ENCODE measurements at places on chromosomes 16 and 17.
A peak's percentile ranks its signal among the peaks of the same experiment; 100 is the strongest.

DNA sequence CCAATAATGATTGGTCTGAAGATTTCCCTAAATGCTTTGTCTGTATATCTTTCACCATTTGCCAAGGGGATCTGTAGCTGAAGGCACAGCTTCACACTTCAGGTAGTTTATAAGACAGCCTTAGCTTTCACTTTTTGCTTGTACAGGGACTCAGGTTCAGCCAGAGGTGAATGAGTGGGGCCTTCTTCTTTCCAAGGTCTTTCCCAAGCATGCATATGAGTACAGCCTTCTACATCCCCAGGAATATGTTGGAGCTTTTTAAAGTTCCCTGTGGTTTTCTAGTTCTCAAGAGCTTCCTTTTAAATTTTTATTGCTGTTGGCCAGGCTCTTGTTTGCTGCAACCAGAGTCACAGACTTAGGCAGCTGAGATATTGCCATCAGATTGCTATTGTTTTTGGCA, 17.9 kb upstream of the SPDYE4 start:
- no peak for DNase-seq

DNA sequence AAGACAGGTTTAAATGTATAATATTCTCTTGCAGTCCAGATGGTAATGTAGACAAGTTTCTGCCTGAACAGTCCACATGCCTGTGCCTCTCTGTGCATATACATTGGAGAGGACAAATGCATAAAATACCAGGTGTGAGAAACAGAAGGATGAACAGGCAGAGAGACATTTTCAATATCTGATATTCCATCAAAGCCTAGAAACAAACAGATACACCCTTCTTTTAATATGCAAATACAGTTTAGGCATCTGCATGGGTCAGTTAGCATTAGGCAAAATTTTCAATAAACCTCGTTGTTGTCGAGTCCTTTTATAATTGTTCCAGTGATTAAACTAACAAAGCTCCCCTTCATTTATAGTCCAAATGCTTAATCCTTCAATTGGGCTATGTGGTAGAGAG, 897 bp downstream of the OMG start:
- DNase-seq, result no peak

GRCh38 chr16:48353565-48354163, 31.5 kb downstream of the SIAH1 start:
- peak; percentile 28 for DNase-seq

DNA sequence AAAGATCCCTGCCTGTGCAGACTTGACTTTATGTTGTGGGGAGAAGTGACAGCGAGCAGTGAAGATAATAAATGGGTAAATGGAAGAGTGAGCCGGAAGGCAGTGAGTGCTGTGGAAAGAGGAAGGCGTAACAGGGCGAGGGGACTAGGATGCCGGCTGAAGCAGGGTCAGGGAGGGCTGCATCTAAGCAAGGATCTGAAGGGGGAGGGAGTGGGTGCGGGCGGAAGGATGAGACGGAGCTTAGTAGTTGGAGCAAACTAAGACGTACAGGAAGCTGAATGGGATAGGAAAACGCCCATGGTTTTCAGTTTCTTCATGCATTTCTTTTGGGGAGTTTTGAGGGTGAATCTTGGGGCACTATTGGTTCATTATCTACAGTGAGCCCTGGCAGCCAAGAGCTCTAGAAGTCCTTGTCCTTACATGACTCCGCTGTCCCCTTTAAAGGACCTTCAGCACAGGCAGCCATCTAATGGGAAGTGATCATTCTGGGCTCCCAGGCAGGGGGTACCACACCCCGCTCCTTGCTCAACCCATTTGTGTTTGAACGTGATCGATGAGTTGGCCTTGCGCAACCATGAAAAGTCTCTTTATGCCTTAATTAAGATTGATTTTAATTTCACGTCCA, 10.4 kb upstream of the NAT9 start:
- DNase-seq, result no peak

DNA sequence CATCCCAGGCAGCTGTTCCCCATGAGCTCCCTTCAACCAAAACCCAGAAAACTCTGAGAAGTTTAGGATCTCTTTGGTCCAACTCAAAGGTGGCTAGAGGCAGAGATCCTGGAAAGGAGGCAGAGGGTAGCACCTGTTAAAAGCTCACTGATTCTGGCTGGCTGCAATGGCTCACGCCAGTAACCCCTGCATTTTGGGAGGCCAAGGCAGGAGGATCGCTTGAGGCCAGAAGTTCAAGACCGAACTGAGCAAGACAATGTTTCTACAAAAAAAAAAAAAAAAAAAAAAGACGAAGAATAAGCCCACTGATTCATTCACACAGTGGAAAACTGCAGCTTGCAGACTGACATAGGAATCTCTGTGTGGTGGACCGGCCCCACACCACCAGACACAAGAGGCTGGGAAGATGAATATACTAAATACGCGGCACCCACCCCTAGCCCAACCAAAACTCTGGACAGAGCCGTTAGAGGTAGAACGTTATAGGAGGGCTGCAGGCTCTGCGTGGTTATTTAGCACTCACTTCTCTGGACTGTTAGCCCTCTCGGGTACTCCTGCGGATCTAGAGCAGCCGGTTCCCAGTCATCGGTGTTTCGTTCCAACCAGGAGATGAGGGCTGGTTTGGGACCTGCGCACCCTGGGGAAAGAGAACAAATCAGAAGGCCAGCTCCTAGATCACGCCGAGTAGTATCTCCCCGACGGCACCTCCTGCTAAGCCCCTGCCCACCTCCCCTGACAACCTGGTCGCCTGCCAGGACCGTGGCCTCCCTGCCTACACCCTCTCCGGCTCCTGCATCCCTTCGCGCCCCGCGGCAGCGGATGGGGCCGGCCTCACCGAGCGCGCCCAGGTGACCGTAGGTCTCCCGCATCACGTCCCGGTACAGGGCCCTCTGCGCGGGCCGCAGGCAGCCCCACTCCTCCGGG, 925 bp downstream of the ZNF689 start:
- peak; percentile 5 for DNase-seq

DNA sequence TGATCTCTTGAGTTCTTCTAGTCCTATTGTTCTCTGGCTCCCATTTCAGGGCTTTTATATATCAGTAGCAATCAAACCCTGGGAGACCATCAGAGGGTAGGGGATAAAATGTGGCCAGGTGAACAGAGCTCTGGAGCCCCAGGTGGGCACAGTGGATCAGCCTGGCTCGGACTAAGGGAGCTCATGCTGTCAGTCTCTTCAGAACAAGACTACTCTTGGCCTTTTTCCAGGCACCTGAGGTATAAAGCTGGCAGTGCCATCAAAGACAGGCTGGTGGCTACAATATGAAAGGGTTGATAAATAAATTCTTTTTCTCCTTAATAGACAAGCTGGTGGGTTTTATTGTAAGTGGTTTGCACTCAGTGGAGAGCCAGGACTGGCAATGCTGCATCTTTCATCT, 160.0 kb upstream of the CCL2 start:
- no peak for DNase-seq

DNA sequence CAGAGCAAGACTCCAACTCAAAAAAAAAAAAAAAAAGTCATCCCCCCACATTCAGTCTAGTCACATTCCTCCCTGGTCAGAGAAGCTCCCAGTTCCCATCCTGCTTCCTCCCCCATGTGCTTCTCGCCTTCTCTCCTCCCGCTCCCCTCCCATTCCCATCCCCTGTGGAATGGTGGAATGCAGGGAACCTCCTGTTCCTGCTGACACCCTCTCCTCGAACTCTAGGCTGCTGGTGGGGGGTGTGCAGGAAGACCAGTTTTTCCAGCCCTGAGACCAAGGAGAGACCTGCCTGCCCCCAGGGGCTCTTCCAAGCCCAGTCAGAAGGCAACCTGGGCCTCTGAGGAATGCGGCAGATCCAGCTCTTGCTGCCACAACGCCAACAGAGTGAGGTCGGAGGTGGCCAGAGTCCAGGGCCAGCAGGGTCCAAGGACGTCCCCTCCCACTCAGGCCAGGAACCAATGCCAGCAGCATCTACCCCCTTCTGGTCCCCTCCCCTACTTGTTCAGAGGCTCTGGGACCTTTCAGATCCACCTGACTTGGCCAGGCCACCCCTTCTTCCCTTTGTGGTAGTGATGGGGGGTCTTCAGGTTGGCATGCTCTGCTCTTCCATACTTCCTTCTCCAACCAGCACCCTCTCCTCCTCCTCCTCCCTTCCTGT, 39.3 kb upstream of the TAC4 start:
- no peak for DNase-seq

- DNase-seq, result no peak
These were observed 104.7 kb downstream of the MRM1 start for GRCh38 chr17:36705874-36706731.

DNA sequence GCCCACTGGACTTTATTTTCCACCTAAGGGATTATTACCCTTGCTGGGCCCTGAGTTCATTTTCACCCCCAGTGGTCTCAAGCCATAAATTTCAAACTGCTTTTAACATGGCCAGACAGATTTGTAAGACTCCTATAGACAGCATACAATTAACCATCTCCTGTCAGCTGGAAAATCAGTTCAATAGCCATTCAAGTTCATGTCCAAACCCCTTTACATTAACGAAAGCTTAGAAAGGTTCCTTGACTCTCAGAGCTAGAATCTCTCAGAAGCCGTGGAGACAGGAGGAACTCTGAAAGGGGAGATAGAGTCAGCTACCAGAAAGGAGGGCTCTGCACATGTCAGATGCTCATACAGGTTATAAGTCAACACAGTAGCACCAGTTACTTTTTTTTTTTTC, 23.3 kb downstream of the SOX9 start:
- no peak for DNase-seq

- DNase-seq, result no peak
These were observed 42.5 kb downstream of the AKAP10 start for GRCh38 chr17:19935169-19935568.

DNA sequence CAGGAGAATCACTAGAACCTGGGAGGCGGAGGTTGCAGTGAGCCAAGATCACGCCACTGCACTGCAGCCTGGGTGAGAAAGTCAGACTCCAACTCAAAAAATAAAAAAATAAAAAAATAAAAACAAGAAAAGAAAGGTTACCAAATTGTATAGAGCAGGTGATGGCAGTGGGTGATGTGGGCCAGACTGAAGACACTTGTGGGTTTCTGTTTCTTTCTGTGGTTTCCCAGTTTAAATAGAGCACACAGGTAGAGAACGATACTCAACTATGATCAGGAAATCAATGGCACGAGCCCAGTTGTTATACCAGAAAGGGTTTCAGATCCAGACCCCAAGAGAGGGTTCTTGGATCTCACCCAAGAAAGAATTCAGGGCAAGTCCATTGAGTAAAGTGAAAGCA, 32.6 kb downstream of the NUBP1 start:
- no peak for DNase-seq

DNA sequence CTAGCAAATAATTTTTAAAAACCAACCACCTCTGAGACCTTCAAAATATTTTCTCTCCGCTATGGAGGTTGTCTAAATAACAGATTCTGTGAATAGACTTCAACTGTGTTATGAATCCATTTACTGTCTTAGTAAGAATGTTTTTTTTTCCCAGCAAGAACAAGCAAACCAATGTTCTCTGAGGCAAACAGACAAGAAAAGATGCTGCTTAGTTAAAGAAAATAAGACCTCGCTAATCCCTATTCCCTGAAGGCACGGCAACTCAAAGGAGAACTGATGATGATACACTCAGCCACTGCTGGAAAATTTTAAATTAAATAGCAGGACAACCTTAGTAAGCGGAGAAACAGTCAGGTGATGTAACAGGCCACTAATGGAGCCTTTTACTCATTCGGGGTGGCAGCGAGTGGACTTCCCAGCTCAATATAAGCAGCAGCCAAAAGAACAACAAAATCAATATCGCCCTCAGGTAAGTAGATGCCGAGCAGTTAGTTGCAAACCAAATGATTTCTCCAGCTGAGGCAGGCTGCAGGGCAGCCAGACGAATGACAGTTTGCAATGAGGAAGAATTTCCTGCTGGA, 81.8 kb downstream of the CPPED1 start:
- no peak for DNase-seq

DNA sequence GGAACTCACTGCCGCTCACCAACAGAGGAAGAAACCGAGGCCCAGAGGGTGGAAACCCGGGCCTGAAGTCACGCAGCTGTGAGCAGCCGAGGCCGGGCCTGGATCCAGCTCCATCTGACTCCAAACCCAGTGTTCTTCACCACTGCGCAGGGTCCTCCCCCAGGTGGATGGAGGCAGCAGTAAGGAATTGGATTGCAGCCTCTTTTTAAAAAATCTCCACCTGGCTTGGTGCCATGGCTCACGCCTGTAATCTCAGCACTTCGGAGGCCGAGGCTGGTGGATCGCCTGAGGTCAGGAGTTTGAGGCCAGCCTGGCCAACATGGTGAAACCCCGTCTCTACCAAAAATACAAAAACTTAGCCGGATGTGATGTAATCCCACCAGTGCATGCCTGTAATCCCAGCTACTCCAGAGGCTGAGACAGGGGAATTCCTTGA, 177.2 kb downstream of the FOXL1 start:
- no peak for DNase-seq

DNA sequence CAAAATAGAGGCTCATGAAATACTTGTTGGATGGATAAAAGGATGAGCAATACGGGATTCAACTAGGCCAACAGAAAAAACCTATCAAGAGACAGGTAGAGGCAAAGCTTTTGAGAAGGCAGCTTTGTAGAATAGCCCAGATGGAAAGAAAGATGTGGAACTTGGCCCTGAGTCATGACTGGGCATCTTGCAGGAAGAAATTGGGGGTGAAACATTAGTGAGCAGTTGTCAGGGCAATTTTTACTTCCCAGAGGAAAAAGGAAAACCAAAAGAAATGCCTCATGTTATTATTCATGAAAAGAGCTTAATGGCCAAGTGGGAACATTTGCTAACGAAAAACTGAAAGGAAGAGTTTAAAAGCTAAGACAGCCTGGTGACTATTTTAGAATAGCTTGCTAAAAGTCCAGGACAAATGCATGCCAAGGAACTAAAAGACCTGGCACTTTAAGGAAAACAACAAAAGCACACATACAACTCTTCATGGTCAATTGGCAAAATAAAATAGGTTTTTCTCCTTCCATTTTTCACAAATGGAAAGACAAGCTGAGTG, 180.1 kb downstream of the HS3ST3A1 start:
- no peak for DNase-seq

GRCh38 chr17:65197201-65197600, 60.0 kb downstream of the RGS9 start:
- no peak for DNase-seq

DNA sequence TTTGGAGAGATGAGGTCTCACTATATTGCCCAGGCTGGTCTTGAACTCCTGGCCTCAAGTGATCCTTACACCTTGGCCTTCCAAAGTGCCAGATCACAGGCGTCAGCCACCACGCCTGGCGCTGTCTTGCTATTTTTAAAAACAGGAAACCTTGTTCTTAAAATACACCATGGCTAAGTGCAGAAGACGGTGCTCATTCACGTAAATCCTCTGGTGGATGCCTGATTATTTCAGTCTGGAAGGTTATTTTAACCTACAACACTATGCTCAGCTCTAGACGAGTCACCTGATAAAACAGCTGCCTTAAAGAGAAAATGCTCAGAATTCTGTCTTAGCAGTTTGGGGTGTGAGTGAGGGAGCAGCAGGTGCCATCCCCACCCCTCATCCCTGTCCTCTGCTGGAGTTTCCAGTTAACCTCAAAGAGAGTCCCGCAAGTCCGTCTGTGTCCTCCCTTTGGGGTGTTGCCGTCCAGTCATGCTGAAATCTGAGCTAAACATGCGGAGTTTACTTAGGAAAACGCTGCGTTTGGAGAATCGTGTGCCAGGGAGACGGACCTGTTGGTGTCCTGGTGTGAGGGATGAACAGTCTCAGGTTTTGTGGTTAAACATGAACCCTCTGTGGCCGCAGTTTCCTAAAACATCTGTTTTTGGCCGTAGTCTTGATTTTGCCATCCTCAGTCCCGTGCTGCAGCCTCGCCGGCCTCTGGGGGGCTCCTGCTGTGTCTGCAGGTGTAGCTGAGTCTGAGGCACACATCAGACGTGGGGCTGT, 17.1 kb downstream of the SPG7 start:
- DNase-seq, result no peak

GRCh38 chr17:67044016-67044772, at the start of gene CACNG1:
Gene CACNG1, plus strand, starts transcription at chr17:67044554. Its CDS starts 107 bp downstream, at chr17:67044661.
- no peak for DNase-seq
